ENCODE measurements at places on chromosomes 4 and X.

DNA sequence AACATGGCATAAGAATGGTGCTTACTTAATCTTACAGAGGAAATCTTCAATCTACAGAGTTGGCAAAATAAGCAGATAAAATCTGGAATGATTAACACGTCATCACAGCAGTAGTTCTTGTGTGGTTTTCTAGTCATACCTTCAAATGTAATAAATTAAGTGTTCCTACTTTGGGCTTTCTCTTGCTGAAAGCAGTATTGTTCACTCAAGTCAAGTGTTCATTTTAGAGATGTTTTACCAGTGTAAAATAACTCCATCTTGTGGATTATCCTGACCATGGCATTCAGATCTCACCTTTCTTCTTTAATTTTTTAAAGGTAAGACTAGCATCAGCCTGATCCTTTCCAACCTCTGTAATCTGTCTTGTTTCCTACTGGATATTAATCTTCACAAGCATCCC is 72.9 kb downstream of the ADAMTS3 start:
- DNase-seq, result no peak

GRCh38 chr4:41122775-41123174 is 91.6 kb downstream of the APBB2 start:
- DNase-seq, result no peak

DNA sequence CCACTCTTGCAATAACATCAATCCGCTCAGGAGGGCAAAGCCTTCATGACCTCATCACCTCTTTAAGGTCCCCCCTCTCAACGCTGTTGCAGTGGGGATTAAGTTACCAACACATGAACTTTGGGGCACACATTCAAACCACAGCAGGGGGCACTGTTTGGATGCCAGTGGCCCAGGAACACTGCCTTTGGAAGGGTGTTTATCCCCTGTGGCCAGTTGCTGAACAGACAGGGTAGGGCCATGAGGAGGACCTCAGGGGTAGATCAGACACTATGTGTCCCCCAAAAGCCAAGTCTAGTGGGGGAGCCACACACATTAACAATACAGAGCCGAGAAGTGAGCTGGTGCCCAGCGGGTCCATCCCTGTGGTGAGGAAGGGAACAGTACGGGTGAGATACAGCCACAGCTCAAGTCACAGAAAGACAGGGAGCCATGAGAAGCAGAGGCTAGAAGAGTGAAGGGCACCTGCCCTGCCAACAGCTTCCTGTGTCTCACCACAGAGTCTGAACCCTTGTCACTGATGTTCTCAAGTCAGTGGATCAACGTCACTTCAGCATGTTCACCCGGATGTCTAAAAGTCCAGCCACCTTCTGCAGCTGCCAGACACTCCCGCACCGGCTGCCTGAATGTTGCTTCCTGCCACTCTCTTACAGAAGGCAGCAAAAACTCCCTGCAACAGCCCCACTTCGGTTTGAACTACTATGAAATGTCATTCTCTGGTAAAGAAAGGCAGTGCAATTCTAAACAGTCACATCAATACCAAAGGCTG is 19.9 kb upstream of the MXD4 start:
- no peak for DNase-seq

- no peak for DNase-seq
Measured at GRCh38 chr4:185179488-185179887, 24.3 kb downstream of the CFAP97 start.

GRCh38 chr4:7771541-7772507 is 167.8 kb downstream of the AFAP1 start:
- no peak for DNase-seq

DNA sequence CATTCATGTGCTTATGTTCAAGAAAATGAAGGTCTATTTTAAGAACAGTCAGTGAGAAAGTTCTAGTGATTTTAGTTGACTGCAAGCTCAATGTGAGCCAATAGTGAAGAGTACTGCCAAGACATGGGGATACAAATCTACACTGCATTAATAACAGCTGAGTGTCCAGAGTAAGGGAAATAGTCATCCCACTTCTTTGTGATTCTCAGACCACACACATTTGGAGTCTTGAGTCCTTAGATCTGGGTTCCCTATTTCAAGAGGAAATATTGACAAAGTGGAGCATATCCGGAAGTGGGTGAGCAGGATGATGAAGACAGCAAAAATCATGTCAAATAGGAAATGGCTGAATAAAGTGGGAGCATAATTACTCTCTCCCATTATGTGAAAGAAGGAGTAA is 171.1 kb downstream of the LARP7 start:
- DNase-seq, result no peak

DNA sequence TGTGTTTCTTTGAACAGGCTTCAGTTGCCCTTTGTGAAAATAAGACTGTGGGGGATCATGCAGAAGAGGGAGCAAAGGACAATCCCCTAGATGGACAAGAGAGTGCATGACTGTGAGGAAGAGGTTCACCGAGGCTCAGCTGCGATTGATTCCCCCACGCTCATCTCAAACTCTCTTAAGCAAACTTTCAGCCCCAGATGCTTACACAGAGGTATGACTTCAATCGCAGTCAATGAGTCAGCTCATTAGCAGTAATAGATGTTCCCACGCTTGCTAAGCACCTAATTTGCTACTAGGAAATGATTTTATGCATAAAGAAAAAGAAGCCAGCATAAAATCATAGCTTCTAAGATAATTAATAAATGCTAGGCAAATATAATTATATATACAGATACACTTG is 2256.1 kb upstream of the AGA start:
- DNase-seq, result no peak

- DNase-seq, result no peak
Measured at GRCh38 chr4:188043154-188043553, 47.6 kb downstream of the ZFP42 start.

GRCh38 chr4:149296503-149296902 is 519.1 kb downstream of the IQCM start:
- no peak for DNase-seq

DNA sequence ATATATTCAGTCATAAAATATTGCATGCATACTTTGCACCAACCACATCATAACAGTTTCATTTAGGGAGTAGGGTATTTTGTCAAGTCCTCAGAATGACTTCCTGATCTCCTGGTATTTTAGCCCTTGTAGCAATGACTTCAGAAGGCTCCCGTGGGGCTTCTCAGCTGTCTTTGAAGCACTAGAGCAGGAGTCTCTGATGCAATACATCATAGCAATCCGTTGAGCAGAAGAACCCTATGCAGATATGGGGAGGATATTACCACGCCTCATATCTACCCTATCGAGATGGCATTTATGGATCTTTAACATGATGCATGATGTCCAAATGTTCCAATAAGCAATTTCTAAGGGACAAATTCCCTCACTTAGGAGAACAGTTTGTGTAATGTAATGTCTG is 373.7 kb upstream of the FTHL17 start:
- DNase-seq, result no peak

- no peak for DNase-seq
Measured at GRCh38 chr4:111011458-111011857, 388.6 kb upstream of the PITX2 start.

DNA sequence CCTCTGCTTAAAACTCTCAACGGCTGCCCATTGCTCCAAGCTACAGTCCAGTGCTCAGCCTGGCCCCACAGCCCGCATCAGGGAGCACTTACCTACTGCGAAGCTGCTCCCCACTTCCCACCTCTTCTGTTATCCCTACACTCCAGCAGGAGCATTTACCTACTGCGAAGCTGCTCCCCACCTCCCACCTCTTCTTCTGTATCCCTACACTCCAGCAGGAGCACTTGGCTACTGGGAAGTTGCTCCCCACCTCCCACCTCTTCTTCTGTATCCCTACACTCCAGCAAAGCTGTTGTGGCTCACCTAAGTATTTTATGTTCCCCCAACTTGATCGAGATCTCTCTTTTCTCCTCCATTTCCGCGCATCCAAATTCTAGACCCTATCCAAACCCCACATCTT is 563.3 kb upstream of the ZFP42 start:
- no peak for DNase-seq

DNA sequence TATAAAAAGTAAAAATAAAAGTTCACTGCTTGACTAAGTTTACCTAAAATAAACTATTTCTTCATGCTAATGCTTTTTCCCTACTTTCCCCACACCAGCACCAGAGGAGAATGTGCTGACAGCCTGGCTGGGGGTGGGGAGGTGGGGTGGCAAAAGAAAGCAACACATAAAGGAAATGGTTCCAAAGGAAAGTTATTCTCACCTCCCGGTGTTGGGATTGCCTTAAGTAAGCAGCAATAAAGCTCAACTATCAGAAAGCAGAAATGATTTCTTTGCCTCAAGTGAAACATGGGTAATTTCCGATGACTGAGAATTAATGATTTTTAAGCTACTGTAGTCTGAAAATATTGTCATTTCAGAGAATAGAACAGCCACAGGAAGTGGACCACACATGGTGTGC is 84.5 kb upstream of the DKK2 start:
- no peak for DNase-seq

- DNase-seq, result no peak
Measured at GRCh38 chr4:84733343-84734033, 150.6 kb downstream of the CDS1 start.

- DNase-seq, result no peak
Measured at GRCh38 chr4:176814770-176815169, 22.0 kb upstream of the VEGFC start.

- no peak for DNase-seq
Measured at GRCh38 chr4:113064244-113064643, 14.8 kb downstream of the ANK2 start.

GRCh38 chrX:84046403-84046984 is 141.5 kb downstream of the RPS6KA6 start:
- DNase-seq, result peak; percentile 12

GRCh38 chrX:72037601-72038000 is 94.1 kb downstream of the RTL5 start:
- no peak for DNase-seq

- no peak for DNase-seq
Measured at GRCh38 chr4:189843413-189844009, 97.2 kb upstream of the FRG1 start.

DNA sequence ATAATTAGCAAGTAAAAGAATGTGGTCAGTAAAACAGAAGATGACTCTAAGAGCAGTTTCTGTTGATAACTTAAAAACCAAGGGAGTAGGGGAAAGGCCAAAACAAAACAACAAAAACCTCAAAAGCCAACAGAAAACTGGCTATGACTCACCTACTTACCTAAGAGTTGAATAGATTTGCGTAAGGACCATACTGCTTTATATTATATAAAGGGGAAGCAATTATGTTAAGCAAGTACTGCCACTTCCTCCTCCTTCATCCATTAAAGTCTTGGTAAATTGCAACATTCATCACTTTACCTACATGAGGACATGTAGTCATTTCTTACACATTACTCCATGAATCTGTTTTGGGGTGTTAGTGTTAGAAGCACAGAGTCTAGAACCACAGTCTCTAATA is 85.9 kb upstream of the FAM47A start:
- DNase-seq, result no peak

DNA sequence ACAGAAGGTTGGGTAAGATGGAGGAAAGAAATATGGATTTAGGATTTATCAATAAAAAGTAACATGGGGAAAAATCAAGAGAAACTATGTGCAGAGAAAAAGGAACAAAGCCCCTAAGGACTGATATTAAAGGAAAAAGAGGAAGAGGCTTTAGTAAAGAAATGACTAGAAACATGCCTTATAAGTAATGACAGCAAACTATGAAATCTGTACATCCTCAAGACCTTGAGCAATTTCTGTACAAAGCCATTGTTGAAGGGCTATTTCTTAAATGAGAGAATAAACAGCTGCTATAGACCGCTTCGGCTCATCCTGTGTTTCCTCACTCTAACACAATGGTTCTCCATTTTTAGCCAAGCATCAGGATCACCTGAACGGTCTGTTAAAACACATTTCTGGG is 180.3 kb upstream of the ATOH1 start:
- no peak for DNase-seq

DNA sequence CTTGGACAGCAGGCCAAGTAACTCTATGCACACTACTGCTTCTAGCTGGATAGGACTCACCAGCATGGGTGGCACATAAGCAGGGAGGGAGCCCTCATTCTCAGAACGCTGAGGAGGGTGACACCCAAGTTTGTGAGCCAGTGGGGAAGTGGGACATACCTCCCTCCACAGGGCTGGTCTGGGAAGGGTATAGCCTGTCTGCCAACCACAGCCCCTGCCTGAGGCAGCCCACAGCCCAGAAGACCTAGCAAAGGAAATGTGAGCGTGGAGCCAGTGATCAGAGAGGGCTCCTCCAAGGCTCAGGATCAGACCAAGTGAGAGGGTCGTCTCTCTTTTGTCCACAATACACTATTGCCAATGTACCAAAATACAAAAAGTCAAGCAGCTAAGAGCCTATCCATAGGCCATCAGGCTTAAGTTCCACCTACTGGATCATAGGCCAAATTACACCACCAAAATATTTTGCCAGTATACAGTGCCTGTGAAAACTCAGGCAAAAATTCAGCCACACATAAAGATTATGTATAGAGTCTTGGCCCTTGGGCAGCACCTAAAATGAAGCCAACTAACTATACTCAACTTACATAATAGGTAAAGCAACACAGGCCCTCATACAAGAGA is 1203.1 kb downstream of the PCDH18 start:
- DNase-seq, result no peak

GRCh38 chr4:94370533-94371254 is 28.1 kb upstream of the HPGDS start:
- DNase-seq, result no peak

Measured in Panc1 (cell line).